ENCODE measurements at places on chromosomes 2 and 18.

DNA sequence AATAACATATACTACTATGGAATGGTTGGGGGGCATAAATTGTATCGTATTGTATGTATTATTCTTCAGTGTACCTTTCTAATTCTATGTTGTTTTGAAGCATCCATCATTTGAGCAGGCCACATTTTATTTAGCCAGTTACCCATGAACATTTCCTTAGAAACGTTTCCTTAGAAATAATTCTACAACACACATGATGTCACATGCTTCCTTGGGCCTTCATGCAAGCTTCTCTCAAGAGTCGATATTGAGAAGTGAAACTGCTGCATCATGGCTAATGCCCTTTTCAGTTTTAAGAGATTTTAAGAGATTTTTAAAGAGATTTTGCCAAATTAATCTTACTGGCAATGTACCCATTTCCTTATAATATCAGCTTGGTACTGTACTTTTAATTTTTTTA is 63.9 kb downstream of the ALPK2 start:
- no peak for DNase-seq

DNA sequence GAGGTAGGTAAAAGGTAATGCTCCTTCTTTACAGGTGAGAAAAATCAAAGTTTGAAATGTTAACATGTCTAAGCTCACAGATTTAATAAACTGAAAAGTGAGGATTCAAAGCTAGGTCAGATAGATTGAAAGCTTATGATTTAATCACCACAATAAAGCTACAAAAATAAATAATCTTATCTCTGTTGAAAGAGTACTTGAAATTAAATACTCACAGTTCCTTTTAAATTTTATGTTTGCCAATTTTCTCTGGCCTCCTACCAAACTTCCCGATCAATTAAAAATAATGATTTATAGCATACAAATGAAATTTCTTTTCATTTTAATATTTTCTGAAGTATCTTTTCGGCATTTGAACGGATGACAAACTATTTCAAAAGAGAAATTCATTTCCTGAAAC is 77.3 kb downstream of the GAREM1 start:
- no peak for DNase-seq

DNA sequence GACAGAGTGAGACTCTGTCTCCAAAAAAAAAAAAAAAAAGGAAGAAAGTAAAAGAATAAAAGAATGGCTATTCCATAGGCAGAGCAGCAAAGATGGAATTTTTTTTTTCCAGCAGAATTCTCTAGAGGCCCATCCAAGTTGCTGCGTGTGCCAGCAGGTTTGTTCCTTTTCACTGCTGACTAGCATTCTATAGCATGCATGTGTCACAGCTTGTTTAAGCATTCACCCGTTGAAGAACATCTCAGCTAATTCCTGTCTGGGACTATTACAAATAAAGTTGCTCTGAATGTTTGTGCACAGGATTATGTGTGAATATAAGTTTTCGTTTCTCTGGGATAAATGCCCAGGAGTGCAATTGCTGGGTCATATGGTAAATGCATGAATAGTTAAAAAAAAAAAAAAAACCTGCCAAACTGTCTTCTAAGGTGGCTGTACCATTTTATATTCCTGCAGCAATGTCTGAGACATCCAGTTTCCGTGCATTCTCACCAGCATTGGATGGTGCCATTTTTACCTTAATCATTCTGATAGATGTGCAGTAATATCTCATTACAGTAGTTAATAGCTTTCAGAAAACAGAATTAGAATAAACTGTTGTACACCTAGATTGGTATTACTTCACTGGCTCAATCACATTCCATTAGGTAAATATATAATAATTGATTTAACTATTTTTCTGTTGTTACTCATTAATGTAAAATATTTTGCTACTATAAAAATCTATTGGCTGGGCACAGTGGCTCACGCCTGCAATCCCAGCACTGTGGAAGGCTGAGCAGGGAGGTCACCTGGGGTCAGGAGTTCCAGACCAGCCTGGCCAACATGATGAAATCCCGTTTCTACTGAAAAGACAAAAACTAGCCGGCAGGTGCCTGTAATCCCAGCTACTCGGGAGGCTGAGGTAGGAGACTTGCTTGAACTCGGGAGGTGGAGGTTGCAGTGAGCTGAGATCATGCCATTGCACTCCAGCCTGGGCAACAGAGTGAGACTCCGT is 47.5 kb upstream of the ASAP2 start:
- no peak for DNase-seq

DNA sequence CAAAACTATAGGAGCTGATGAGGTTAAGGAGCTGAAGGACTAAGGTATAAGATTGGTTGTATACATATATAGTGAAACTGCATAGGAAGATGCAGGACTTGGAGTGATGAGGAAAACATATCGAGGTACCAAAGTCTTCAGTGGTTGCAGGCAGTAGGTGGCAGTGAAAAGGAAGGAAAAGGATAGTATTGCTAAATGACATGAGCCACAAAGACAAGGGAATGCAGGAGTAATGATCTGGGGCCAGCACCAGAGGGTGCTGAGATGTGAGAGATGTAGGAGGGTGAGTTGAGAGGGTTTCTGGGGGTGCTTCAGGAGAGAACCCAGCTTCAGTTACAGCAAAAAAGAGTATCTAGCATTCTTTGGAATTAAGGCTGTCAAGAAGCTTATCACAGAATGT is 172.2 kb upstream of the MYO3B start:
- no peak for DNase-seq

- DNase-seq, result no peak
These were observed 31.7 kb downstream of the SAP130 start for GRCh38 chr2:127996160-127996559.

Measured in activated CD4-positive, alpha-beta T cell treated with anti-CD3 and anti-CD28 coated beads, Interleukin-2, amount 50 U/mL, for 24 hours (primary cell).